ENCODE measurements at places on chromosomes 3 and 15.

DNA sequence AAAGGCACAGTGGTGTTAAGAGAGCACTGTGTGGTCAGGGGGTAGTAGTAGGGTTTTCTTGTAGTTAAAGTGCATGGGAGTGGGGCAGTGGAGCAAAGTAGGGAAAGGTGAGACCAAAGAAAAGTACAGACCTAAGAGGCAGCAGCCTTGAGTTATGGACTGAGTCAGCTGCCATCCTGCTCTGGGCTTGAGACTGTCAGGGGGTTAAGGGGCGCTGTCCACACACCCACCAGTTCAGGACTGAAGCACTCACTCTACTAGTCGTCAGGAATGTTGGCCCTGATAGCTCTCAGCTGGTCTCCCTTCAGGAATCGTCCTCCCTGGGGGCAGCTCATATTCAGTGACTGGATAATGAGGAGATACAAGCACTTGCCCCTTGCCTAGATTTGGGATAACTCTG, 7.9 kb downstream of the CCR4 start:
- DNase-seq, result no peak

DNA sequence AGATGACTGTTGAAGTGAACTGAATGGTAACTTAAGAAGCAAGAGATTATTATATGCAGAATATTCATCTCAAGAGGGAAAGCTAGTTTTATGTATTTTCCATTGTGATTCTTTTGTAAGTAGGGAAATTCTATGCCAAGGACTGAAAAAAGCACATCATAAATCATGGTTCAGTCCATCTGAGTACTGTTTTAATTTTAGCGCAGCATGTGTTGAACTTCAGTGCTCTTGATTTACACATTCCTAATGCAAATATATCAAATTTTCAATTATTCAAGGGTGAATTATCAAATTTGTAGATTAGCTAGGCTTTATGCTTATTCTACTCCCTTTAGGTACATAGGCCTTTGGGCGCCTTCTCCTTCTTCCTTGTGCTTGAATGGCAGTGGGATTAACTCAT, 50.3 kb upstream of the TCF12 start:
- DNase-seq, result no peak

- DNase-seq, result no peak
Measured at GRCh38 chr3:112059497-112059896, 25.0 kb downstream of the TMPRSS7 start.

DNA sequence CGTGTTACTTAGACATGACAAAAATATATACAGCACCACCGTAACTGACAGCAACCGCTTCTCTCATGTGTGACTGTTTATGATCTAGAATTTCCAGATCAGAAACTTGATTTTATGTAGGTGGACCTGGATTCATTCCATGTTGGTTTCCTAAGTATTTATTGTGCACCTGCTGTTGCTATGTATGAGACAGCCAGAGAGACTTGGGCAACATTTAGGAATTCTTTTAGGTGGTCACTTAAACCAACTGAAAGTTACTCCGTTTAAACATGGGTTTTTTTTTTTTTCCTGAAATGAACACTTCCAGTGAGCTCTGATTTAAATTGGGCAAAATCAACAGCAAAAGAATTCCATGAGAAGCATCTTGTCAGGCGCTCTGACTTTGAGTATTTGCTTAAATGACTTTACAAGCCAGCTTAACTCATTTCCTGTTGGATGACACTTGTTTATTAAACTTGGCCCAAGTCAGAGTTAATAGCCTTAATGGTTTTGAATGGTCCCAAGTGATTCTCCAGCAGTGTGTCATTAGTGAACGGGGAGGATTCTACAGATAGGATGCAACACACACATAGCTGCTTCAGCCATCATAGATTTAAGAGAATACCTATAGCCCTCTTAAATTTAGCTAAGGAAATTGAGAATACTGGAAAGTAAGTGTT, 31.8 kb downstream of the MITF start:
- no peak for DNase-seq

DNA sequence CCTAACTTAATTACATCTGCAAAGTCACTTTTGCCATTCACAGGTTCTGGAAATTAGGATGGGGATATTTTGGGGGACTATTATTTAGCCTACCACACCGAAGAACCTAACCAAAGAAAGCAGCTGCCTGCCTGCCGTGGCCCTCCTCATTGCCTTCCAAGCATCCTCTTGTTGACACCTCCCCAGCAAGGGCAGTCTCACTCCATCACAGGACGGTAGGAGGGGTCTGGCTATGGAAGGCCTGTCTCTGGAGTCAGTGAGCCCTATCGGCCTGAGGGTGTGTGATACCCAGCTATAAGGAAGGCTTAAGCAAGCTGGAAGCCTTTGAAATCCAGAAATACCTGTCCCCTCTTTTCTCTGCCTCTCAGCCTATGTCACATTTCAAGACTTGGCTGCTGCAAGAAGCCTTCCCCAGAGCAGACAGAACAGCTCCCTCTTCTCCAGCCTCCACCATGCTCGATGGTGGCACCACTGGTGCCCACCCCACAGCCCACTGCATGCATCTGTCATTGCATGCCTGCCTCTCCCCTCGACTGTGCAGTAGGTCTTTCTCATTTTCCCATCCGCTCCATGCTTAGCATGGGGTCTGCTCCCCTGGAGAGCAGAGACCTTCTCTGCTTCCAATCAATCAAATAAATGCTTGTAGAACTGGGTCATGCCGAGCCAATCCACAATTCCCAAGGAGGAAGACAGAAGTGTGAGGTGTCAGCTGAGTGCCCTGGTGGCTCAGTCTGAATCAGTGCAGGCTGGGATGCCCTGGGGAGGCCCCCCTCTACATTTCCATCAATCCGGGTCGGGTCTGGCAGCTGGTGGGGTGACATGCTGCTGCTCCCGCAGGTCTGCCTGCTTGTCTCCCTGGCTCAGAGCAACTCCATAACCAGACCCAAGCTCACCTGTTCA, 23.9 kb upstream of the LOXL1 start:
- no peak for DNase-seq

- DNase-seq, result no peak
Measured at GRCh38 chr15:76502678-76503077, 166.1 kb downstream of the ISL2 start.

DNA sequence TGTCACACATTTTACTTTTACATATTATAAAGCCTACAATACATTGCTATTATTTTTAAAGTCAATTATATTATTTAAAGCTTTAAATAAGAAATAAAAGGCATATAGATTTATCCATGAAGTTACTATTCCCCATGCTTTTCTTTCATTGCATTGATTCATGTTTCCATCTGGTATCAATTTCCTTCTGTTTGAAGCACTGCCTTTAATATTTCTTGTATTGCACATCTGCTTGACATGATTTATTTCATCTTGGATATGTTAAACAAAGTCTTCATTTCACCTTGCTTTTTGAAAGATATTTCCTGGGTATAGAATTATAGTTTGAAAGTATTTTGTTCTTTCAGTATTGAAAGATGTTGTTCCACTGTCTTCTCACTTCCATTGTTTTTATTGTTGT, 174.3 kb upstream of the MBNL1 start:
- no peak for DNase-seq

- DNase-seq, result peak; percentile 58
Measured at GRCh38 chr15:88834211-88834812, 31.1 kb downstream of the ACAN start.

DNA sequence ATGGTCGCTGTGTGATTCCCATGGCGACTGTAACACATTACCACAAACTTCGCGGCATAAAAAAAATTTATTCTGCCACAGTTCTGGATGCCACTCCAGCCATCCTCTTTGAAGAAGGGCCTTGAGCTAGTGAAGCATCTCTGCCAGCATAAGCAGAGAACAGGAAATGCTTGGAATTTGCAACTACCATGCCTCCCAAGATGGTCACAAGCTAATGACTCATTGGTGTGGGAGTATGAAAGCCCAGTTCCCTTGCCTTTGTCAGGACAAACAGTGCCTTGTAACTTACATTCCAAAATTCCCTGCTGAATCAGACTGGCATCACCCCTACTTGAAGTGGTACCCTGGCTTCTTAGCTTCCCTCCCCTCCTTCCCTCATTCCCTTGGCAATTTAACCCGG, 129.7 kb downstream of the PROS1 start:
- no peak for DNase-seq

- DNase-seq, result no peak
Measured at GRCh38 chr15:66931768-66932633, 133.4 kb upstream of the SMAD3 start.

- no peak for DNase-seq
Measured at GRCh38 chr3:59381282-59381681, 331.5 kb upstream of the CFAP20DC start.

- no peak for DNase-seq
Measured at GRCh38 chr3:12724794-12725193, 34.3 kb downstream of the TMEM40 start.

DNA sequence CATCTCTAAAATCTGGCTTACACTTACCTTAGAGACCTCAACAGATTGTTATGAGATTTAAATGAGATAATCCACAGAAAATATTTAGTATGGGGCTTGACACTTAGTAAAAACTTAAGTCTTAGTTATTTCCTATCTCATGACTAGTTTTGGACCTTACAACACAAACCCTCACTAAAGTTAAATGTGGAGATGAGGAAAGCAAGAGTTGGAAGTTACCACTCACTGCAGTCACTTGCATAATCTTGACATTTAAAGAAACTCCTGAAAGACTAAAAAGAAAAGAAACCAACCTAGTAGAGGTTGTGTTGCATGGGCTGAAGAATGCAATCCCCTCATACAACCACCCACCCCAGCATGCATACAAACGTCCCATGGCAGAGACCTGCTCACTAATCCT, 40.1 kb downstream of the ITGB5 start:
- DNase-seq, result no peak

DNA sequence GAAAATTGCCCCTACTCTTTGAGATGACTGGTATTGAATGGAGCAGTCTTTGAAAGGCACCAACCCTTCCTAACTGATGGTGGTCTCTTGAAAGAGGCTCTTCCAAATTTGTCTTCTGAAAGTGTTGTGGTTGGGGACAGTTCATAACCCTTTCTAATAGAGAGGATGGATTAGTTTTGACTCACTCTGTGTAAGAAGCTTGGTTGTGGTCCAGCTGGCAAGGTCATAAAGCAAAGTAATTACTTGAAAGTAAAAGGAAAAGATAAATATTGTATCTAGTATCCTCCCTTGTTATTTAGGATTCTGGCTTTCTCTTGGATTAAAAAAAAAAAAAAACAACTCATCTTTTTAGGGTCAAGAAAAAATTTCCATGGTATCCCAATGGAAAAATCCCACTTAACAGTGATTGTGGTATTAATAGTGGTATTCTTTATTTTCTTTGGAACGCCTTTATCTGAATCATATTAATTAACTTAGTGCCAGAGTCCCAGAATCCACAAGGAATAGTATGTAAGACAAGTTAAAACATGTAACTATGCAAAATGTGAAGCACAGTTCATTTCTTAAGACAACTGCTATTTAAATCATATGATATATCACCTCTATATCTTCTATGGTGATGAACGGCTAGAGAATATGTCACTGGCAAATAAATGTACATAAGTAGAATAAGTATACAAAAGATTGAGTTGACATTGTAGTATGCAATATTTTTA, 469.3 kb upstream of the CDIN1 start:
- DNase-seq, result peak; percentile 26

DNA sequence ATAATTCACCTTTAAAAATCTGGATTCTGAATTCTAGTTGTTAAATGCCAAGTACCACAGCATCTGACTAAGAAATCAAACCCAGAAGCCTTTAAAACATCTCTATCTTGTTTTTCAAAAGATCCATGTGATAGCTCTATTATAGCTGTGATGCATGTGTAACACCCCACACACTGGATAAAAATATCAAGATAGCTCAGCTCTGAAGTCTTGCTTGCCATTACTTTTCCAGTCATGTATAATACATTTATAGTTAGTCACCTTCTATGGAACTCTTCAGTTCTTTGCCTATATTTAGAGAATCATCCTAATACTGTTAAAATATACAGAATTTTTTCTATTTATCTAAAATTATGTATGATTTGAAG, 11.6 kb downstream of the ARPP19 start:
- no peak for DNase-seq

DNA sequence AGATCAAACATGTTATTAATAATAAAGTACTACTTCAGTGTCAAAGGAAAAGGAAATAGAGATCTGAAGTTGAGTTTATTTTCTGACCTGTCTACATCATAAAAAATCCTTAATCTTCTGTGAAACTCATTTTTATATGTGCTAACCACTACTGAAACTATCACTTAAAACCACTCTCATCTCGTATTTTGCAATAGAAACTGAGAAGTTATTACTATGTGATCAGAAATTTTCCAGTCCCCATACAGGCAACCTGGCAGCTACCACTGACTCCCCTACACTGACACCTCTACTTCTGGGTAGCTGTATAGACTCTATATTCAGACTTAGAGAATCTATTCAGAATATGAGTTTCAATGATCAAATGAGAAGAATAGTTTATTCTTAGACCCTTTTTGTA, 8.3 kb downstream of the HDGFL3 start:
- no peak for DNase-seq

- no peak for DNase-seq
Measured at GRCh38 chr3:149319750-149320149, 13.7 kb downstream of the TM4SF18 start.

- no peak for DNase-seq
Measured at GRCh38 chr15:42130246-42130986, 26.0 kb downstream of the PLA2G4F start.

DNA sequence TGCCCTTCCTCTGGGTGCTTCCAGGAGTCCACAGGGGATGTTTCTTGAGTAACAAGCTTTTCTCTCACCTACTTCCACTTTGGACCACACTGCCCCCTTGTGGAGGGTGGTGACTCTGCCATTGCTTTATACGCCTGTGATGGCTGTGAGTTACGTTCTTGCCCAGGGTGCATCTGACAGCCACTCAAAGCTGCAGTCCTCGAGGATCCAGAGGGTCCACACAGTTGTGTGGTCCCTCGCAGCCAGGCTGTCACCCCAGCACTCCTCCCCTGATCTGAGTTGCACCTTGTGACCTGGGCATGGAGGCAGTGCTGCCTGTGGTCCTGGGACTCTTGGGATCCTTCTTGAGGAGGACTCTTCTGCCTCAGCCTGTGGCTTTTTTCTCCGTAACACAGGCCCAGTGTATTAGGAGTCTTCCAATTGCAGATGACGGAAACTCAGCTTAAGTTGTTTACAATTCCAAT, 23.4 kb downstream of the FOXL2 start:
- peak; percentile 78 for DNase-seq

- no peak for DNase-seq
Measured at GRCh38 chr15:55782901-55783300, 39.9 kb upstream of the PRTG start.

DNA sequence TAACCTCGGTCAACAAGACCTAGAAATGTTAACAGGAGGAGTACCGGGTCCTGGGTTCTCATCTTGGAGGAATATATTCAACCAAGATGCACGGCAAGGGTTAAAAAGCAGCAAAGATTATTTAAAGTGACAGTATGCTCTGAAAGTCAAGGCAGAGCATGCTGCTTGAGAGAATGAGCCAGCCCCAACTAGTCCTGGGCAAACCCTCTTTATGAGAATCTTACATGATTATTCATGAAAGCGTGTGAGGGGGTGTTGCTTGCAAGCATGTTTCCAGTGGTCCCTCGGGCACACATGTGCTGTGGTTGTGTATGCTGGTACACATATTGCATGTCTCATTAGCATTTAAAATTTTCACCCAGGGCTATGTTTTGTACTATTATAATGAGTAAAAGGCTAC, 1445.6 kb downstream of the SI start:
- DNase-seq, result no peak

- peak; percentile 45 for DNase-seq
Measured at GRCh38 chr3:185900228-185900627, 37.6 kb downstream of the TRA2B start.

All from left cardiac atrium (tissue), 4 donors.